ENCODE measurements at places on chromosomes 5 and 9. TPM values are rescaled to one million over a fixed set of nuclear protein-coding genes. Genes with fewer than 3 reads are reported as not detected.

- no peak overlapping the region for H3K4me3 ChIP-seq
- H3K4me1 ChIP-seq: no peaks in the 10 kb centered on the region
- H3K27ac ChIP-seq: no peak overlapping the region
These were observed 164.0 kb downstream of the CARTPT start for GRCh38 chr5:71882826-71883741.

GRCh38 chr5:107794741-107795140 lies 124.0 kb upstream of the EFNA5 start:
- no peak overlapping the region for H3K4me3 ChIP-seq
- no peak for DNase-seq
- H3K4me1 ChIP-seq: no peaks in the 10 kb centered on the region
- no peaks in the 10 kb centered on the region for H3K27me3 ChIP-seq

GRCh38 chr9:76545191-76545590 lies 86.2 kb downstream of the GCNT1 start:
- H3K27me3 ChIP-seq: no peaks in the 10 kb centered on the region
- H3K36me3 ChIP-seq: no peaks in the 10 kb centered on the region

DNA sequence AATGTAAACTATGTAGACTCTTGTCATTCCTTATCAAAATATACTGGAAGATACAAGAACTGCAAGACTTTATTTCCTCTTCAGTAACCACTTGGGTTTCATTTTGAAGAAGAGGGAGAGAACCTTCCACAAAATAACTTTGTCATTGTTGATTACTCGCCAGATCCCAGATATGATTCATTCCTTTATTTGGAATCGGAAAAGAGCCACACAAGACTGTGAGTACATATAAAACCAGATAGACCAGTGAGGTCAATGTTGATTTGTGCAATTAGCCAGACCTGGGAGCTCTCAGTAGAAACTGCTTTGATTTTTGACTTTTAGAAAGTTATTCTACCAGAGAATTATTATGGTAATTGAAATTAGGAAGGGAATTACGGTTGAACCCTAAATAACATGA lies 146.1 kb downstream of the TMEM167A start:
- no peaks in the 10 kb centered on the region for H3K36me3 ChIP-seq
- no peaks in the 10 kb centered on the region for H3K4me1 ChIP-seq
- no peak overlapping the region for H3K27ac ChIP-seq
- no peak overlapping the region for H3K4me3 ChIP-seq
- no peaks in the 10 kb centered on the region for H3K27me3 ChIP-seq
- no peak for DNase-seq

Gene CRHBP
- total RNA-seq: not detected

Gene LRRC70
- total RNA-seq: 1.1 TPM

Gene FRMD3
- total RNA-seq: 3.7 TPM

Gene SWI5
- total RNA-seq: 25.6 TPM

Gene PIGO
- 29.8 TPM for total RNA-seq
